GM12878 (cell line): ENCODE measurements at places on chromosomes 11 and 22.
A peak's percentile ranks its signal among the peaks of the same experiment; 100 is the strongest.

- DNase-seq, result no peak
These were observed 111.3 kb upstream of the PAX6 start for GRCh38 chr11:31922450-31922849.

DNA sequence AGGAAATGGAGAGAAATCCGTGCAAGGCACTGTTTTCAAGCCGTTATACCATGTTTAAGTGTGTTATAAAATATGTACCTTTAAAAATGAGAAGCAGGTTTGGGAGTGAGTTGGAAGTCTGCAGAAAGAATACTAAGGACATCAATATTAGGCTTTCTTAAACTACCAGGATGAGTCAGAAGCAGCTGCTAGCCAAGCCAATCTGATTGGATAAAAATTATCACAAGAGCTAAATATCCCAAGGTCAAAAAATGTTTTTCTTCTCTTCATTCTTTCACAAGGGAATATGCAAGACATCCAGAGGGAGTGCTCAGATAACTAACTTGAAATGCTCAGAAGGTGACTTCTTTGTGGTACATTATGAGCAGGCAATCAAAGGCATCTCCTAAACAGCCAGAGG lies 19.3 kb upstream of the CKAP5 start:
- no peak for DNase-seq

GRCh38 chr11:36774603-36775002 lies 176.6 kb upstream of the RAG2 start:
- no peak for DNase-seq

DNA sequence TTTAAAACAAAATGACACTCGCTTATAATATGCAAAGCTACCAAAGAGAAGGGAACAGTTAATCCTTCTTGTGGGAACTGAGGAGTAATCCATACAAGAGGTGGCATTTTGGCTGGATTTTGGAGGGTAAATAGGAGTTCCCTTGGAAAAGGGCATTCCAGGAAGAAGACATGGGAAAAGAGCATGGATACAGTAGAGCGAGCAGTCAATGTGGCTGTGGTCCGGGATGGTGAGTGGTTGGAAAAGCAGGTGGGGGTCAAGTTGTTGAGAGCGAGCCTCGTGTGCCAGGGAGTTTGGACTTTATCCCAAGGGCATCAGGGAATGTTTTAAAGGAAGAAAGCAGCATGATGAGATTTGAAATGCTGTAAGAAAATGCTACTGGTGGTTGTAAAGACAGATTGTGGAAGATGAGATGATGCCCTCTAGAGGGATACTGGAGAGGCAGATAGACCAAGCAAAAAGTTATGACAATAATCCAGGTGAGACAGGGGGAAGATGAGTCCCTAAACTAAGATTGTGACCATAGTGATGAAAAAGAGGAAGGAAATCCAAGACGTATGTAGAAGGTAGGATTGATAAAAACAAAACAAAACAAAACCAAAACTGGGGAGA lies 3.8 kb upstream of the MMP7 start:
- no peak for DNase-seq

GRCh38 chr11:66443602-66444001 lies 5.0 kb upstream of the MRPL11 start:
- DNase-seq, result no peak

GRCh38 chr11:36056160-36056751 lies 112.4 kb downstream of the LDLRAD3 start:
- no peak for DNase-seq

DNA sequence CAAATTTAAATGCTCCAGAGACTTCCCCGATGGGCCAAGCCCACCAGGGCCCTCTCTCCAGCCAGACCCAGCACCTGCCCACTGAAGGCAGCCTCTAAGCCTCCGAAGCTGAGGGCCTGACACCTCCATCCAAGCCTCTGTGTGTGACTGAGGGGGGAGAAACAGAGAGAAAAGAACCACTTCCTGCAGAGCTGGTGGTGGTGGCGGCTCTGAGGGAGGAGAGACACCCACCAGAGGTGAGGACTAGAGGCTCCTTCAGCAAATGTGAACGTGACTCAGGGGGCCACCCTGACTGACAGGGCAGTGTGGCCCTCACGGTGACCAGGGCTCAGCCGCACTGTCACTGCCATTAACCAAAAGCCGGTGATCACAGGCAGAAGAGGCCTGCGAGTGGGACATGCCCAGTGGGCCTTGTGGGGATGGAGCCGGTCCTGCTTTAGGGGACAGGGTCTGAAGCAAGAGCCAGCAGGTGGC lies 31.0 kb upstream of the CD5 start:
- no peak for DNase-seq

DNA sequence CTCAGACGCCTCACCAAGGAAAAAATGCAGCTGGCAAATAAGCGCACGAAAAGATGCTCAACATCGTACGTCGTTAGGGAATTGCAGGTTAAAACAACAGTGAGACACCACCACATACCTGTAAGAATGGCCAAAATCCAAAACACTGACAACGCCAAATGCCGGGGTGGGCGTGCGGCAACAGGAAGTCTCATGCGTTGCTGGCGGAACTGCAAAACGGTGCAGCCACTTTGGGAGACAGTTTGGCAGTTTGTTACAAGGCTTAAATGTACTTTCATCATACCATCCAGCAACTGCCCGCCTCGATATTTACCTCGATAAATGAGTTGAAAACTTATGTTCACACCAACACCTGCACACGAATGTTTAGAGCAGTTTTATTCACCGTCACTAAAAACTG lies 7.5 kb upstream of the CTSD start:
- no peak for DNase-seq

DNA sequence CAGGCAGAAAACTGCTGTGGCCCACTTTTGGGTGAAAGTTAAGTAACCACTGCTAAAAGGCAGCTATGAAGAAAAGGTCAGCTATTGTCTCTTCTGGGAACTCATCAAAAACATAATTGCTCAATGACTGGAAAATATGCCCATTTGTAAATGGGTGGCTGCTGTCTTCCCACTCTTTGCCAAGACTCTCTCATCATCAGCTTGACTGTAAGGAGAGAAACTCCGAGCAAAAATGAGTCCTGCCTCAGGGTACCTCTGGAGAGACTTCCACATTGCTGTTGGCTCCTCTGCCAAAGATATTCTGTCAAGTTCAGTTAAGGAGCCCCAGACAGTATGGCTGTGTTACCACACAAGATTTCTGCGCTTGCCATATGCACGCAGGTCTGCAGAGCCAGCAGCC lies 138.7 kb downstream of the BBOX1 start:
- DNase-seq, result no peak

GRCh38 chr11:119101759-119102423 lies at the start of gene DPAGT1:
Gene DPAGT1 (minus strand): TSS chr11:119101853. CDS start chr11:119101655, 198 bp downstream.
- DNase-seq, result peak; percentile 92

DNA sequence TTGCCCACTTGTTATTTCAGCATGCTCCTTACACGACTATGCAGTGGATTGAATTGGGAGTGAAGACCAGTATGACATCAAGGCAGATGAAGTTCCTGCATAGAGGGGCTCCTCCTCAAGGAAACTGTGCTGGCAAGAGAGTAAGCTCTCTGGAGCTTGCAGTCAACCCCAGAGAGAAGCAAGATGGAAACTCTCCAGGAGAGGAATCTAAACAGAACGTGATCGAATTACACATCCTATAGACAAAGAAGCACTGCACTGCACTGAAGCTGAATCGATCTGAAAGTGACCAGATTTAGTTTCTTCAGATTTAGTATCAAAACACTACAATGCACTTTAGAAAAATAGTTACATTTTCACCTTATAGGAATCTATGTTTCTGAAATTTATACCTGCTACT lies 947.7 kb upstream of the TENM4 start:
- DNase-seq, result no peak

DNA sequence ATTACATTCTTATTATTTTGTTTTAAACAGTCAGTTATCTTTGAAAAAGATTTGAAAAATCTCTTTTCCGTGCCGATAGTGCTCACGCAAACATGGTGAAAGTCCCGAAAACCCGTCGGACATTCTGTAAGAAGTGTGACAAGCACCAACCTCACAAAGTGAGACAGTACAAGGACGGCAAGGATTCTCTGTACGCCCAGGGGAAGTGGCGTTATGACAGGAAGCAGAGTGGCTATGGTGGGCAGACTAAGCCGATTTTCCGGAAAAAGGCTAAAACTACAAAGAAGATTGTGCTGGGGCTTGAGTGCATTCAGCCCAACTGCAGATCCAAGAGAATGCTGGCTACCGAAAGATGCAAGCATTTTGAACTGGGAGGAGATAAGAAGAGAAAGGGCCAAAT lies 28.7 kb upstream of the CTSD start:
- no peak for DNase-seq

- no peak for DNase-seq
These were observed 8.3 kb upstream of the KRTAP5-7 start for GRCh38 chr11:71518506-71519471.

DNA sequence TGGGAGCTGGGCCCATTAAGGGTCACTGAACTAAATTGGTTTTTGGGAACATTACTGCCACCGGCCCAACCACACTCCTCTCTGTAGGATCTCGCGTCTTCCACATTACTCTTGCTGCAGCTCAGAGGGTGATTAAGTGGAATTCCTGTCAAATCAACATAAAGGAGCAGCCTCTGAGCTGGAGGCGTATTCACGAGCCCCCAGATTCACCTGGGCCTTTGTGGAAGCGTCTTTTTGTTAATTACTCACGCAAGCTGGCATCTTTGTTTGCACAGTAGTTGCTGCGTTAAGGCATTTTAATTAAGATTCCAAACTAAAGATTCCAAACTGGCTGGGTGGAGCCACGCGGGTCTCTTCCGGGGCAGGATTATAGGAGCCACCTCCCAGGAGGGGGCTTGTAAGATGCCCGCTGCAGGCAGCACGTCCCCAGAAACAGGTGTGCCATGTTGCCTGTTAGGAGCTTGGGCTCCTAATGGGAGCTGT lies 21.5 kb upstream of the RFPL3 start:
- no peak for DNase-seq

GRCh38 chr22:23763579-23763945 lies 772 bp downstream of the C22orf15 start:
- DNase-seq, result no peak

GRCh38 chr11:117606211-117606610 lies 190.8 kb downstream of the DSCAML1 start:
- peak; percentile 62 for DNase-seq

DNA sequence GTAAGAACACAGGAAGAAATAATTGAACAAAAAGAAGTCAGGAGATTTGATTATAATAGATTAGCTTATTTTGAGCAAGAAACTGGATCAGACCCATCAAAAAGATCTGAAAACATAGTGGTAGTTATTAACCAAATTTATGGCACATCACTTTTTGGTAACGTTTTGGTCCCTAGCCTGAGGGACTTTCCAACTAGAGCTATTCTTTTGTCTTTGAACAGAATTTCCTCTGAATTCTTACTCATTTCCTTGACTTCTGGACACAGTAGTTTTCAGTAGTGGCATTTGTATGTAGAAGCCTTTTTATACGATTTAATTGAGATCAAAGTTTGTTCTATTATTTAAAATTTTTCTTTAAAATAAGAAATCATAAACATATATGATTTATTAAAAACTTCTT lies 96.5 kb upstream of the PDGFD start:
- DNase-seq, result no peak

DNA sequence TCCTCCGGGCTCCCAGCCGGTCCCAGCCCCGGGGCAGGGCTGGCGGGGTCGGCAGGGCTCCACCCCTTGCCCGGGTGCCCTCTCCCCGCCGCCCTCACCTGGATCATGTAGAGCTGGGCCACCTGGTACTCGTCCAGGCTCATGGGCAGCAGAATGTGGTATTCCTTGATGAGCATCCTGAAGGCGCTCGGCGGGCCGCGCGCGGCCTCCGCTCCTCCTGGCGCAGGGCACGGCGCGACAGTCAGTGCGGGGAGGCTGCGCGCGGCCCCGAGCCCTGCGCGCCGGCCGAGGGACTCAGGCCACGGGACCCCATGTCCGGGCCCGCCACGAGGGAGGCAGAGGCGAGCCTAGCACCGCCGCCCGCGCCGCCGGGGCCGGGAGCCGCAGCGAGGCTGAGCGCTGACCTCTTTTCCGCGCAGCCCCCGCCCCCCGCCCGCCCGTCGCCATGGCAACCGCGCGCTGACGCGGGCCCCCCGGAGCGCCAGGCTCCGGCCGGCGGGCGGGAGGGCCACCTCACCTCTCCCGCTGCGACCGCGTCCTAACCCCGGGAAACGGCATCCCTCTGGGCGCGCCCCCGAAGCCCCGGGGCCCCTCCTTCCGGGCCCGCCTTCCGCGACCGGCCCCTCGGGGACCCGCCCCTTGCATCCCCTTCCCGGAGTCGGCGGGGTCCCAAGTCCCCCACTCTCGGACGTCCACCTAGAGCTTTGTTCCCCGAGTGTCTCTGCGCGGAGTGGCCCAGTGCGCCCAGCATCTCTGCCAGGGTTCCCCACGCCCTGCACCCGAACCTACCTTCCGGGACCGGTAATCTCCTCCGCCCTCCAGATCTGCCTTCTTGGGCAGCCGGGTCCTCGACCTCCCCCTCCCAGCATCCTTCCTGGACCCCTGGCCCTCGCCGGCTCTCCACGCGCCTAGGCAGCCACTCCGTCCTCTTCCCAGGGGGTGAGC lies 886 bp downstream of the PITPNM1 start:
- no peak for DNase-seq

DNA sequence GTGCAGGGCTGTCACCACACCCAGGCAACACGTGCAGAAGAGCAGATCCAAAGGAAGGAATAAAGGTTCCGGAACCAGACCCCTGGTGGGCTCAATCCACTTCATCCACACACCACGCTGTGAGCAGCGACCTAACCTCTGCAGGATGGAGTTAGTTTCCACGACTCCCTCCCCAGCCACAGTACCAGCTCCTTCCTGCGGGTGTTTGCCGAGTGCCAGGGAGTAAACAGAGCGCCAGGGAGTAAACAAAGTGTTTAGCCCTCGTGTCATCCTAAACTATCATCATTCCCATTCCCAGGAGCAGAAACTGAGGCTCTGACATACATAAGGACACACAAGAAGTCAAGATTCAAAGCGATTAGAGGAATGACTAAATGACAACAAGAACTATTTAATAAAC lies 261.3 kb downstream of the MN1 start:
- no peak for DNase-seq

DNA sequence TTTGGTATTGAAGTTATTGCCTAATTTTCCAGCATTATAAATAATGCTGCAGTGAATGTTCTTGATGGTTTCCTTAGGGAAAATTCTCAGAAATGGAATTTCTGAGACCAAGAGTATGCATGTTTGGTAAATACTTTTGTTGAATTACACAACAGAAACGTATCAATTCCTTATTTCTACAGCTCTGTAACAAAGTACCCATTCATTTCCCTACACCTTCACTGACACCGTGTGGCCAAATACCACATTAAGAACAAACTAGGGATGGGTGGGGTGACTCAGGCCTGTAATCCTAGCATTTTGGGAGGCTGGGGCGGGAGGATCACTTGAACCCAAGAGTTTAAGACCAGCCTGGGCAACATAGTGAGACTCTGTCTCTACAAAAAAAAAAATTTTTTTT lies 21.8 kb downstream of the MCAM start:
- no peak for DNase-seq

- DNase-seq, result no peak
These were observed 292.6 kb downstream of the NTM start for GRCh38 chr11:131662993-131663392.
